ENCODE measurements at places on chromosomes 5 and 9.

GRCh38 chr5:156473269-156473908 lies 146.4 kb downstream of the SGCD start:
- no peak for DNase-seq

DNA sequence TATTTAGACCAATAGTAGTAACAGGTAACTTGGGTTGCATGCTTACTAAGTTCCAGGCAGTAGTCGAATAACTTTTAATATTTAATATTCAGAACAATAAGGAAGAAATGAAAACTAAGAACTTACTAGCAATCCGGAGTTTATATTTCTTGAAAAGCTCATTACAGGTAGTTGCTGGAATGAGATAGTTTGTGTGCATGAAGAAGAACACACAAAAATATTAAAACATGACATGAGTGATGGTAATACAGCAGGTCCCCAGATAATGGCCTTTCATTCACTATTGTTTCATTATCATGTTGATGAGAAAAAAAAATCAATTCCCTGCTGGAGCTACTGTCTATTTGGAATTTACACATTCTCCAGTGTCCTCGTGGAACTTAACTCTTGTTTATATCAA lies 44.7 kb downstream of the EXOSC2 start:
- DNase-seq = no peak

DNA sequence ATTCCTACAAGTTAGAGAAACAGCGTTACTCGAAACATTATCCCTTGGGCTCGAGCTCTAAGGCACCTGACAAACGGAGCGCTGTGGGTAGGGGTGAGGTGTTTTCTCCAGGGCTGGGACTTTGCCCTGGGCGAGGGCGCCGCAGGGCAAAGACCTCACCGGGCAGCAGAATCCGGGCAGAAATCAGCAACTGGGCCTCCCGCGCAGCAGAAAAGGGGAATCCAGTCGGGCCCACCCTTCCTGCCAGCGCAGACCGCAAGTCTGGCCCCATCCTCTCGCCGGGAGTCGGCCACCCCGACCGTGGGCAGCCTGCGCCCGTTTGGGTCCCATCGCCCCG lies 430 bp upstream of the MSH3 start:
- DNase-seq = no peak

GRCh38 chr9:7974335-7974960 lies 174.9 kb upstream of the DMAC1 start:
- no peak for DNase-seq

DNA sequence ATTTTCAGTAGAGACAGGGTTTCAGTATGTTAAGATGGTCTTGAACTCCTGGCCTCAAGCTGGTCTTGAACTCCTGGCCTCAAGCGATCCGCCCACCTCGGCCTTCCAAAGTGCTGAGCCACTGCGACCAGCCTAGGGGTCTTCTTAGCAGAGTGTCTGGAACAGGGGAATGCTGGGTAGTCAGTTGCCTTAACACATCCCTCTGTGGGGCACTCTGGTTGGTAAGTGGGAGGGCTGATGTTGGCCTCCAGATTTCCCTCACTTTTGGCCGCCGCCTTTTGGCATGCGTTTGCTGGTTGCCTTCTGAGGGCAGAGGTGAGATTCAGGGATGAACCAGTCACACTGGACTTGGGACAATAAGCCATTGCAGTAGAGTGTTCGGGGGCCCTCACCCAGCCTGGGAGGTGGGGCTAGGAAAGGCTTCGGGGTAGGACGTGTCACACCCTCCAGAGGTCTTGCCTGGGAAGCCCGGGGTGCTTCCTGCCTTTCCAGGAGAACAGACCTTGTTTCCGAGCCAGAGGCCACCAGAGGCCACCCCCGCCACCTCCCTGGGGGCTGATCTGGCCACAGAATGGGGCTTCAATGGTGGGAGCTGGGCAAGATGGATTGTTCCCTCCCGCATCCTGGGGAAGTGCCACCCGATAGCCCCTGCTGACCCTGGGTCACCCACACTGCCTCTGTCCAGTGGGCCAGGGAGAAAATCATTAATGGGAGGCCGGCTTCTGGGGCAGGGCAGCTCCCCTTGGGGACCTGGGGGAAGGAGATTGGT lies 13.3 kb downstream of the FGF18 start:
- DNase-seq = no peak

- peak; percentile 73 for DNase-seq
These were observed 113.8 kb downstream of the ALDH1A1 start for GRCh38 chr9:72839085-72839484.

- no peak for DNase-seq
These were observed 59.6 kb downstream of the NEURL1B start for GRCh38 chr5:172700365-172701290.

DNA sequence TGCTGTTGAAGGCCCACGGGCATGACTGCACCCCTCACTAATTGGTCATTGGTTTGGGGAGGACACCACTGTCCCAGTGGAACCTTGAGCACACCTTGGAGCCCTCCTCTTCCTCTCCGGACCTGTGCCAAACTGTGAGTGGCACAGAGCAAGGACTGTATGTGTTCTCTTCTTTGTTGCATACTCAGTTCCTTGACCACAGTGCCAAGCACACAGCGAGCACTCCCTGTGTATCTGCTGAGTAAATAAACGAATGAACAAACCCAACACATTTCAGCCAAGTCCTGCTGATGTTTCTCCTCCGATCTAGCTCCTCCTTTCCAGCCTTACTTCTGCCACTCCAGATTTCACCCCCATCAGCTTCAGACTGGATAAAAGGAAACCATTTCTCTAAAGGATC lies 2.7 kb upstream of the TRIM52 start:
- DNase-seq = no peak

DNA sequence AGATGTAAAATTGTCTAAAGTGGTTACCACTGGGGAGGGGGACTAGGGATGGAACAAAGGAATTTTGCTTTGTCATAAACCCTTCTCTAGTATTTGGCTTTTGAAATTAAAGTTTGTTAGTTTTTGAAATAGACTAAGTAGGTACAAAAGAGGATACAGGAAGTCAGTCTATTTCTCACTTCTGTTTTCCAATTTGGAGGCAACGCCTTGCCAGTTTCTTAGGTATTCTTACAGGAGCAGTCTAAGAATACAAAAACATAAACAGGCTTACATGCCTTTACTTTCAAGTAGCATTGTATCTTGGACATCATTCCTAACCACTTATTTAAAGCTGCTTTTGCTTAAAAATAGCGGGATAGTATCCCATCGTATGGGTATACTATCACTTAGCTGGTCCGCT lies 34.4 kb downstream of the ALG2 start:
- no peak for DNase-seq

GRCh38 chr9:136750526-136750925 lies 2.2 kb upstream of the LCN6 start:
- peak; percentile 63 for DNase-seq

DNA sequence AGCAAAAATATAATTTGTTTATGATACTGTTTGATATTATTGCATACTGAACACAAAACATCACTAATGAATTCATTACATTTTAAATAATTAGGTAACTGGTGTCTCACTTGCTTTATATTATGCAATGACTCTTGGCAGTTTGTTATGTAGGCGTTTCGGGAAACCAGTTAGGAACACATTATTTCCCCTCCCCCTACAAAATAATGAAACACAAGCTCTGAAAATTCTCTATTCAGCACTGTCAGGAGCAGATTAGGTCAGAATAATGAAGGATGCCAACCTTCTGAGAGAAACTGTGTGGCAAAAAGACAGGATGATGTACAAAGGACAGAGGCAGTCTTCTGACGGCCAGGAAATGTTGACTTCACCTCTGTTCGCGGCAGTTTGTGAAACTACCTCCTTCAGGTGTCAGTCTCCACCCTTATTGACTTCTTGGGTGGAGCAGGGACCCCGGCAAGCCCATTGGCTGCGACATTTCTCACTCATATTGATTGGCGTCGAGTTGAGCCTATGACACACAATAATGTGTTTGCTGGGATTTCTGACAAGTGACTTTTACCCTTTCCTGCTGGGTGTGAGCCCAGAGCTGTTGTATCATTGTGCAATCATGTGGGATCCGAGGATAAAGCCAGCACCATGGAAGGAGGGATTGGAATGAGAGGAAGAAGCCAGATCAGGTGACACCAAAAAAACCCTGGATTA lies 33.9 kb downstream of the SH3PXD2B start:
- peak; percentile 96 for DNase-seq

DNA sequence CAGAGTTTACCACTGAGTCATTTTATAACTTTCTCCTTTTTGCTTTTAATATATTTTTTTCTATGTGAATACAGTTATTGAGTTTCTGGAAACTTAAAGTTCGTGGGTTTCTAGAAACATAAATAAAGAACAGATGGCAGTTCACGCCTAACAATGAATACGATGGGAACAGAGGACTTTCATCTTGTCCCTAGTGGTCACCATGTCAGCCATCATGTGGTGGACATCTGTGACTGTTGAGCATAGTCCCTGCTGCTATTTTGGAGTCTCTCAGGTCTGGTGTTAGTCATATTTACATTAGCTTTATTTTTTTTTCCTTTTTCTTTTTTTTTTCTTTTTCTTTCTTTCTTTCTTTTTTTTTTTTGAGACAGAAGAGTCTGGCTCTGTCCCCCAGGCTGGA lies 85.3 kb downstream of the XRCC4 start:
- DNase-seq = no peak

GRCh38 chr5:7663808-7664207 lies 187.1 kb downstream of the CFAP90 start:
- DNase-seq = no peak

DNA sequence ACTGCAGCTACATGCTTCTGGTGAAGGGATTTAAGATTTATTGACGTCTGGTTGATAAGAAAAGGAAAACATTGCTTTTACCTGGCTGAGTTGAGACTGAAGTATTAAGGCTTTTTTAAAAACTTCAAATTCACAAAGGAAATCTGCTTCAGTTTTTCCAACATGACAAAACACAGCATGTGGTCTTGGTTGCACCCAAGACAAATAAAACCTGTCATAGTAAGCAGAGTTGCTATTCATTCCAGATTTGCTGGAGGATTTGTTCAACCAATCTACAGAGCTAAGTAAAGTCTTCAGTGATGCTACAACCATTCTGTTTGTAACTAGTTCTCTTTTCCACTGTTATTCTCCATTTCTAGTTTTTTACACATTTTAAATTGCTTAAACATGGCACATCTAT lies 11.3 kb downstream of the C5orf63 start:
- no peak for DNase-seq

DNA sequence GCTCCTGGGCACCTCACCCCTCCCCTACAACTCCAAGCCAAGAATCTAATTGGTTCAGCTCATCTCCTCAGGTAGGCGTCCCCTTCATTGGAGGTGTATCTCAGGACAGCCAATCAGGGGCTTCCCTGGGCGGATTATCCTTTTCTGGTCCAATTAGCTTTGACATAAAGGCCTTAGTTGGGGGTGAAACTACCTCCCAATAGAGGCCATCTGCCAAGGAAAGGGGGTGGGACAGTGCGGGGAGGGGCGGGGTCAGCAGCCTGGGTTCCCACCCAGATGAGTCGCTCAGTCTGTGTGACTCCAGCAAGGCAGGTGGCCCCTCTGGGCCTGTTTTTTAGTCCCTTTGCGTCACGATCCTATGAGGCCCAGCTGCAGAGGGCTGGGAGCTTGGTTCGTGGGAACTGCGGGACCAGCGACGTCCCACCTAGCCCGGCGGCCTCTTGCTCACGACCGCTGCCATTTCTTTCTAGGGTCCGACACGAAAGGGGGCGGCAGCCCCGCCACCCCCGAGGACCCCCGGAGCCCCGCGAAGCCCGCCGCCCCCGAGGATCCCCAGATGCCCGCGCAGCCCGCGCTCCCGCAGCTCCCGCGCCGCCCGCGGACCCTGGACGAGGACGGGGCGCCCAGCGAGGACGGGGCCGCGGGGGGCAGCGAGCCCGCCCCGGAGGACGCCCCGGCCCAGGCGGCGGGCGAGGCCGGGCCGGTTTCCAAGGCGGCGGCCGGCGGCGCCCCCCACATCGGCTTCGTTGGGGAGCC lies 8.9 kb downstream of the PRRT1B start:
- DNase-seq = no peak

GRCh38 chr9:5499157-5499556 lies 11.2 kb upstream of the PDCD1LG2 start:
- DNase-seq = no peak

DNA sequence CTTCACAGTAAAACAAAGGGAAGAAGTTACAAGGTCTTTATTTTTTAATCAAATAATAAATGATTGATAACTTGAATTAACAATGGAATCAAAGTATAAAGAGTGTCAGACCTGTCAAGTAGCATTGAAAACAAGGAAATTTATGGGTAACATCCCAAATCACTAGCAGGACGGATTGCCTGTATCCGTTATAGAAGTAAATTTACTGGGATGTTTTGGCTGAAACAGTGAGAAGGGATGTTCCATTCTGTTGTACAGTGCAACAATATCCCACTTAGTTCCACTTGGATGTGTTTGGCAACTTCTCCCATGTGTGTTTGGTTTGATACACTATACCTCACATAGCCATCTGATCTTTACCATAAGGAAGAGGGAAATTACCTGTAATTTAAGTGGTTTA lies 421.0 kb upstream of the CHD1 start:
- DNase-seq = no peak

DNA sequence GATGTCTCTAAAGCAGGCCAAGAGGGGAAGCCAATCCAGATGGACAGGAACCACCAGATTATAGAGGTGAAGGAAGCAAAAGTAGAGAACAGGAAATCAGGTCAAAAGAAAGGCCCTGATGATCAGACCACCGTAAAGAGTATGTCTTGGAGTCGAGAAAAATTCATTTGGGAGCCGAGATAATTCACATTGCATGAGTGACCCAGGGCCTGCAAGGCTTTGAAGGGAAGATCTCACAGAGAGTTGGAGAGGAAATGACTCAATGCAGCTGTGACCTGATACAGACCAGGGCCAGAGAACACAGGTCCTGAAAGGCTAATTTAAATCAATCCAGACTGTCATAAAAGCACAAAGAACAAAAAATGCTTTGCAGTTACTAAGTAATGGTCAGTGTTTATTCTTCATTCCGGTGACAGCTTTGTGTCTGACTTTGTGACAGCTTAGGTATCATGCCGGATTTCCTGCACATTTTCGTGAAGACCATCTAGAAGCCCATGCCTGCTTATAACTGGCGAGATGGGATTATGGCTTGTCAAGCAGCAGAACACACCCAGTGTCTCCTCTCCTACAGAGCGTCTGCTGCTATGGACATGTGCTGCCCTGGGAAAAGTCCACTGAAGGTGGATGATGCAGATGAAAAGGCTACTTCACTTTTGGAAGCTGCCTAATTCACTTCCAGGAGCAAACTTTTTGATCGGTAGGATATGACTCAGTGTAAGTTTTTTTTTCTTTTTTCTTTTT lies 5.8 kb upstream of the ACTBL2 start:
- peak; percentile 82 for DNase-seq

DNA sequence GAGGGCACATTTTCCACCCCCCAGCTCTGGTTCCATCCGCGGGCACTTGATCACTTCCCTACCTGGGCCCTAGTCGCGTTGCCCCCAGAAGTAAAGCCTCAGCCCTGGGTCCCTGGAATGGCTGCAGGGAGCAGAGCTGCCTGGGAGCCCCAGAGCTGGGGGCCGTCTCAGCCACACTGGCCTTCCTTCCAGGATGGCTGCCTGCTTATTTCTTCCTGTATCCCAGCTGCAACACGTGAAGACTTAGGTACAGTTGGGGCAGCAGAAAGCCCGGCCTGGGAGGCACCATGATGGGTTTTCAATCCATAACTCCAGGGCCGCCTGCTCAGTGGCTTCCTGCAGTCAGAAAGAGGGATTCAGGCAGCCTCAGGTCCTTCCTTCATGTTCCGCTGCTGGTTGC lies 232.3 kb downstream of the IRX2 start:
- DNase-seq = no peak
